ENCODE measurements at places on chromosomes 7 and 10.

DNA sequence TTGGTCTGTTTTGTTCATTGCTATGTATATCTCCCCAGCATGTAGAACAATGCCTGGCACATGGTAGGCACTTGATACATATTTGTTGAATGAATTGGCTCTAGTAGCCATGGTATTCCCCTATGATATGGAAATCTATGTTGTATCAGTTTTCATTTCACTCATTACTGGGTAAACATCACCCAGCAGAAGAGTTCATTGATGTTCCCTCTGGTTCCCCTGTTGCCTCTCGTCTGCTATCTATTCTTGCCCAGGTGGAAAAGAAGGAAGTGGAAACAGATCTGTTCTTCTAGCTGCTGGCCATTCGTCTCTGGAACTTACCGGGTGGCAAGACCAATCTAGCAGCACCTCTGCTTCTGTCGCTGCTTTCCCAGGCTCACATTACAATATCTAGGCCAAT is 71.5 kb downstream of the LRRC4 start:
- DNase-seq = no peak

GRCh38 chr10:118730756-118731456 is 23.9 kb downstream of the CACUL1 start:
- no peak for DNase-seq

DNA sequence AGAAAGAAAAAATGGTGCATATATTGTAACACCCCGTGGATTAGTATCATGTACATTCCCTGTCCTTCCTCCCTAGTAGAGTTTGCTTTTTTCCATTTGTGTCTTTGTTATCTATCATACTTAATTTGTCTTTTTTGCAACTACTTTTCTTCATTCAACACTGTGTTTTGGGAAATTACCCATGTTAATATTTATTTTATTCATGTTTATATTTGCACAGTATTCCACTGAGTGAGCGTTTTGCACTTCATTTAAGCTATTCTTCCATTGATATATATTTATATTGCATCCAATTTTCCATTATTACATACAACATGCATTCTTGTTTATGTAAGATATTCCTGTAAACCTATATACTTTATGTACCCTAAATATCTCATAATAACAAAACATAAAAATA is 57.6 kb upstream of the FAM171A1 start:
- no peak for DNase-seq

DNA sequence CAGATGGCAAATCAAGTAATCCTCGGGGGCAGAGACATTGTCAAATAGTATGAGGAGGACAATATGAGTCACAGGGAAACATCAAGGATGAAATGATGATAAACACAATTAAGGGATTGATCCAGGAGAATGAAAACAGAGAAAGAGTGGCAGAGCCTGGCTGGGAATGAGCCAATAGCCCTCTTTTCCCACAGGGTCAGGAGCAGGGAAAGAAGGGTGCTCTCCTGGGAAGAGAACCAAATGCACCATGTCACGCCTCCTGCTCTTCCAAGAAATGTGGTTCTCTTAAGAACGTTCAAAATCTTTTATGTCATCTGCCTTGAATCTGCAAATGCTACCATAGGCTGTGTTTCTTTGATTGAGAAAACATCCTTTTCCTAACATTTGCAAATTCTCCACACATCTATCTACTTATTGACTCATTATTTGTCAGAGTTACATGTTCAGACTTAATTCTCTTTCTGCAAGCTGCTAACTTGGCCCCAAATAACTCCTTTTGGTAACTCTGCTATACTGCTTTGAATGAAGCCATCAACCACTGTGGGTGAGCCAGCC is 50.6 kb downstream of the HIPK2 start:
- no peak for DNase-seq

DNA sequence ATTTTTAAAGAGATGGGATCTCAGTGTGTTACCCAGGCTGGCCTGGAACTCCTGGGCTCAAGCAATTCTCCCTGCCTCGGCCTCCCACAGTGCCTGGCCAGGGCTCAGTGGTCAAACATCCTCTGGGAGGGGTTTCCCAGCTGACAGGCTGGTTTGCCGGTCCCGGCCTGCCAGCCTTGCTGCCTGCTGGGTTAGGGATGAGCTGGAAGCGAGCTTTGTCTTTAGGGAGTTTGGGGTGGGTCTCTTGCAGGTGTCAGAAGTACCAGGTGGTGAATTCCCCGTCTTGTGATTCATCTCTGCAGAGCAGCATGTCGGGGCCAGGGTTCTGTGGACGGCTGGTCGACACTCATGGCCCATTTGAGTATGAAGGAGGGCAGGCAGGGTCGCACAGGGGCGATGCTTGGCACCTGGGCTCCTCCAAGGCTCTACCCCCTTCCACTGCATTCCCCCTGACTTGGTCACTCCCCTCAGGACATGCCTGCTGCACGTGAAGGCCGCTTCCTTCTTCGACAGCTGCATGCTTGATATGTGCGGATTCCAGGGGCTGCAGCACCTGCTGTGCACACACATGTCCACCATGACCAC is 30.3 kb downstream of the ZAN start:
- no peak for DNase-seq

- DNase-seq = no peak
Measured at GRCh38 chr7:87123105-87123504, 29.1 kb upstream of the DMTF1 start.

GRCh38 chr7:99375070-99375807 is 709 bp downstream of the ARPC1B start:
- DNase-seq = no peak

- DNase-seq = no peak
Measured at GRCh38 chr10:116722736-116723427, 19.5 kb downstream of the HSPA12A start.

DNA sequence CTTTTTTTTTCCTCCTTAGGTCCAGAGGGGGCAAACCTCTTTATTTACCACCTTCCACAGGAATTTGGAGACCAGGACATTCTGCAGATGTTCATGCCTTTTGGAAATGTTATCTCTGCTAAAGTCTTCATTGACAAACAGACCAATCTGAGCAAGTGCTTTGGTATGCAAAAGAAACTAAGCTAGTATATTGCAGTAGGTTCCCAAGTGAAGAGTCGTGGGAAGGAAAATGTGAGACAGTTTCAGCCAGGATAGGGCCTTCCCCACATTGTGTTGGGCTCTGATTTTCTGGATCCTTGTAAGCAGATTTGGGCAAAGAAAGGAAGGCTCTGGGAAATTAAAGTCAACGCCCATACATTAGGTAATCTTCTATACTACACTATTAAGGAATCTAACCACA is 285.6 kb downstream of the USP6NL start:
- DNase-seq = peak; percentile 38

- no peak for DNase-seq
Measured at GRCh38 chr7:78368771-78369170, 570.2 kb downstream of the PHTF2 start.

- no peak for DNase-seq
Measured at GRCh38 chr10:29408847-29409240, 120.0 kb downstream of the LYZL1 start.

DNA sequence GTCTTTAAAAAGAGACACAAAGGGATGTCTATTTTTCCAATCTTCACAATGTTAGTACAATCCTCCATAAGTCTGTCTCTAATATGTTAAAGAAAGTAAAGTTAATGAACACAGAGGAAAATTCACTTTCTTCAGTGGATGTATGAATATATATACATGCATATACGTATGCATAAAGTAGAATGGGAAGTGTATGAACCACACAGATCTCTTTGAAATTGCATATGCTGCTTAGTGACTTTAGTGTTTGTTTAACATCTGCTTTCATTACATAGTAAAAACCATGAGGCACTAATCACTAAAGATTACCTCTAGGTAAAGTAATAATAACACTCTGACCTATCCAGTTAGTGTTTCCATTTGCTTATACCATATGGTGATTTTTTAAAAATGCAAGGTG is 451.2 kb downstream of the SEMA3D start:
- DNase-seq = no peak

DNA sequence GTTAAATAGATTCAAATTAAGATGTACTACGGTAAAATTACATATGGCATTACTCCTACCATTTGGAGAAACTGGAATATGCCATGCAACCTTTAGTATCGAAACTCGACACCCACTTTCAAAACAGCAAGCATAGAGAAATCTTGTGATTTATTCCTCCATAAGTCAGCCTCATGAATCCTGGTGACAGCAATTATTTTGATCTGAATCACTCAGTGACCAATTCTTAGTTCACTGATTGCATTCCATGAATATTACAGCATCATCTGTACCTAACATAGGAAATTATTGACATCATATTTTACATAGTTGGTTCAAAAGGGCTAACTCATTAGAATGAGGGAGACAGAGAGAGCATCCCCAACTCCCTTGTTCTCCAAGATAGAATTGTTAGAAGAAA is 89.6 kb downstream of the CACNB2 start:
- no peak for DNase-seq

GRCh38 chr10:63977329-63977923 is 456.2 kb downstream of the REEP3 start:
- no peak for DNase-seq

GRCh38 chr10:102461187-102462054 is 10.1 kb upstream of the C10orf95 start:
- no peak for DNase-seq

DNA sequence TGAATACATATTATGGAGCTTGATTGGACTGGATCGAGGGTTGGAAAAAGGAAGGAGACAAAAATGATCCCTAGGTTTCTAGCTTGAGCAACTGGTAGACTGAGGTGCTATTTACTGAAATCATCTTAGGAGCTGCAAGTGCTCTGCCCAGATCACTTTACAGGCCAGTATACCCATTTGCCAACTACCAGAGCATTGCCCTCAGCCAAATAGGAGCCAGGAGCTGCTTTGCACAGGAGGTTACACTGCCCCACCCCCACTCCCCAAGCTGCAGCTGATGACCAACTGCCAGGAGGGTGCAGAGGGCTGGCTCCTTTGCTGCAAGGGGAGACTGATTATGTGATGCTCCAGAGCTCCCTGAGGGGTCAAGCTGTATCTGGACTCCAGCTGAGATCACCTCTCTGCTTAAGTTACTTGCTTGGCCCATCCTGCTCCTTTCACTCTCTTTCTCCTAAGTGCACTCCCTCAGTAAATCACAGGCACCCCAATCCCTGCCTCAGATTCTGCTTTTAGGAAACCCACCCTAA is 275.4 kb downstream of the ZEB1 start:
- DNase-seq = no peak

DNA sequence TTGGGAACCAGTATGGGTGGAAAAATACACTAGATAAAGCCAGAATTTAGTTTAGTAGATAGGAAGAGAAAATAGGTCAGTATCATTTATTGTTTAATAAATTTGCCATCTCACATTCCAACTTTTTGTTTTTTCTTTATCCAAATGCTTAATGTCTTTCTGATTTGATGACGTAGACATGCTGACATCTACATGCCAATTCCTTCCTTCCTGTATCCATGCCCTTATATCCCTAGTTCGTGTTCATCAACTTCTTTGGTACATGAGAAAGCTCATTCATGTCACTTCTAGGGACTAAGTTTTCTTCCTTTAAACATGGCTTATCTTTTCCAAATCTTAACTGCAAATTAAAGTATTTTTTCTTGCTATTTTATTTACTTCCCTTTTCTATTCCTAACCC is 30.5 kb upstream of the ING3 start:
- no peak for DNase-seq

DNA sequence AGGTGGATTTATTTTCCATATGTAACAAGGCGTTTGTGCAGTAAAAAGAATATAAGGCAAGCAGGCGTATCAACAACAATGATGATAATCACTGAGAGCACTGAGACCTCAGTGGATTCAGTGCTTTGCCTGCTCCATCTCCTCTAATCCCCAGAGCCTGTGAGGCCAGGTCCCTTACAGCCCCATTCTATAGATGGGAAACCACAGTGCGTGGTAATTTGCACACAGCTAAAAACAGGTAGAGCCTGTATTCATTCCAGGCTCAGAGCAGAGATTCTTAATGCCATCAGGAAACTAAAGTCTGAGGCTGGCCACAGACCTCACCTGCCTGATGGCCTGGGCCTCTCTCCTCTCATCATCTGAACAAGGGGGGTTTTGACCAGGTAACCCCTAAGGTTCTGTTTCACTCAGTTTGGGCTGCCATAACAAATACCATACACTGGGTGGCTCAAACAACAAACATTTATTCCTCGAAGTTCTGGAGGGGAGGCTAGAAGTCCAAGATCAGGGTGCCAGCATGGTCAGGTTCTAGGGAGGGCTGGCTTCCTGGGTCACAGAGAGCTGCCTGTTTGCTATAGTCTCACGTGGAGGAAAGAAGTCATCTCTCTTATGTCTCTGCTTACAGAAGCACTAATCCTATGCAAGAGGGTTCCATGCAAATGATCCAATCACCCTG is 10.3 kb upstream of the RASSF4 start:
- no peak for DNase-seq

DNA sequence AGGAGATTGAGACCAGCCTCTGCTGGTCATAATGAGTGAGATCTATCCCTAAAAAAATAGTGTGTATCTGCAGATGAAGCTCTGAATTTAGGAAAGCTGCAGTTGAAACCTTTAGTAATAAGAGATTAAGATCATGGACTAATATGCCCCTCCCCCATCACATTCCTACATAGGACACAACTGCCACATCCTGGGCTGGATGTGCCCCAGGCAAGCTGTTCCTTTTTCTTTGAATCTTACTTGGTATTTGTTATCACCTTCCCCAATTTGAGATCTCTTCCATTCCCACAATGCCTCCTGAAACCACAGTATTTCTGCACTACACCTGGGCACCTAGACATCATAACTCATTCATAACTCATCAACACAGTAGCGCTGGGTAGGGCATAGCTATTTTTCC is 74.1 kb downstream of the DOCK1 start:
- no peak for DNase-seq

GRCh38 chr7:37411444-37412034 is 37.1 kb downstream of the ELMO1 start:
- no peak for DNase-seq

DNA sequence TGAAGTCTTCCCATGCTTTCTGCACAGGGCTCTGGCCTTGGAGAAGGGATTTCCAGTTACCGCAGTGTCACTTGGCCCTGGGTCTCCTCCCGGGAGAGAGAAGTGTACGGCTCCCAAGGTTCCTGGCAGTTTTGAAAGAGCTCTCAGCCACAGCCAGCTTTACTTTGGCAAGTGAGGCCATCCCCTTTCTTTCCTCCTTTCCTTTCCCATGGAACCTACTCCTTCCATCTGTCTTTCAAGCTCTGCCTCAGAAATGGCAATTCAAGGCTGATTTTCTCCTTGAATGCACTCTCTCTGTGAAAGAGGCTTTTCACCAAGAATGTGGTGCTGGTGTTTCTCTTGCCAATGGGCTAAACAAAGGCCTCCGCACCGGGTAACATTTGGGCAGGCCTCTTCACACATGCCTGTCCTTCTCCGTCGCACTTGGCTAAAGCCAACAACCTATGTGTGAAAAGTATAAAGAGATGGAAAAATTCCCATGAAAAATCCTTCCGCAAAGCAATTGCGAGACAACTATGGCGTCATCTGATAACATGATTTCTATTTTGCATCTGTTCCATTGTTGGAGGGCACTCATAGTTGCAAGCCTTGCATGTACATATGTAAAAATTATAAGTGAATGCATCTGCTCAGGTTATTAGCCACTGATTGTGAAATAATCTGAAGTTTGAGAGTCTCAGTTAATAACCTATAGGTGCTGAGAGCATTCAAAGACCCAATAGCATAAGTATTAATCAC is 125.4 kb downstream of the PFKFB3 start:
- DNase-seq = no peak

Measured in BJ (cell line).